Ascending aorta (tissue), 2 donors: ENCODE measurements at places on chromosomes 13 and 19.

DNA sequence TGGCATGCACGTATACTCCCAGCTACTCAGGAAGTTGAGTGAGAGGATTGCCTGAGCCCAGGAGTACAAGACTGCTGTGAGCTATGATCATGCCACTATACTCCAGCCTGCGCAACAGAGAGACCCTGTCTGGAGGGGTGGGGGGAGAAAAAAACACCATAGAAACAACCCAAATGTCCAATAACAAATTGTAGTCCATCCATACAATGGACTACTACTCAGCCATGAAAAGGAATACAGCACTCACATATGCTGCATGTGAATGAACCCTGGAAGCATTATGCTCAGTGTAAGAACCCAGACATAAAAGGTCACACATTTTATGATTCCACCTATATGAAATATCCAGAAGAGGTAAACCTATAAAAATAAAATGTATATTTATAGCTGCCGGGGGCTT lies 42.3 kb downstream of the CD320 start:
- no peak for DNase-seq

DNA sequence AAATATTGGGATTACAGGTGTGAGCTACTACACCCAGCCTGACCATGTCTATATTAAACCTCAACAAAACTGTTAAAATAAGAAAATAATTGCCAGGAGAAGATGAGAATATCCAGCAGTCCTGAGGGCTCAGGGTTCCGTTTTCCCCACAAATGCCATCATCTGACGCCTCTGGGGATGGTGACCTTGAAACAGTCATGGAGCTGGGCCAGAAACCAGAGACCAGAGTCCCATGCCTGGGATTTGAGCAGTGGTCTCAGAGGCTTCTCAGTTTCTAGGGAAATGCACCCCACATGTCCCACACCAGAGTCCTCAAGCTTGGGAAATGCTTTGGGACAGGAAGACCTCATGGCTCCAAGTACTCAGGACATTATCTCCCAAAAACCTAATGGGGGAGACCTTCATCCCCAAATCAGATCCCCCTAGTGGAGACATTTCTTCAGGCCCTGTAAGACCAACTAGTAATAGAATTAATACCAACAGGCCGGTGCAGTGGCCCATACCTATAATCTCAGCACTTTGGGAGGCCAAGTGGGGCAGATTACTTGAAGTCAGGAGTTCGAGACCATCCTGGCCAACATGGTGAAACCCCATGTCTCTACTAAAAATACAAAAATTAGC lies 2.9 kb upstream of the MAP1S start:
- DNase-seq = no peak

DNA sequence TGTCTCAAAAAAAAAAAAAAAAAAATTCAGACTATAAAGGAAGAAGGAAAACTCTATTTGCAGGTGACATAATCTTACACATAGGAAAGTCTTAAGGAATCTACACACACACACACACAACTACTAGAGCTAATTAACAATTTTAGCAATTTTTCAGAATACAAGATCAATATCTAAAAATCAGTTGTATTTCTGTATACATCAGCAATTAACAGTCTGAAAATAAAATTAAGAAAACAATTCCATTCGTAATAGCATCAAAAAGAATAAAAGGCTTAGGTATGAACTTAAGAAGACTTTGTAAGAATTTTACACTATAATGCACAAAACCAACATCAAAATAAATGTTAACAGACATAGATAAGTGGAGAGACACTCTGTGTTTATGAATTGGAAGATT lies 15.6 kb upstream of the CALM3 start:
- DNase-seq = no peak

- peak; percentile 67 for DNase-seq
Observed at GRCh38 chr19:57103573-57104277, 16.1 kb upstream of the USP29 start.

GRCh38 chr19:1773184-1773583 lies 19.9 kb downstream of the ONECUT3 start:
- no peak for DNase-seq

DNA sequence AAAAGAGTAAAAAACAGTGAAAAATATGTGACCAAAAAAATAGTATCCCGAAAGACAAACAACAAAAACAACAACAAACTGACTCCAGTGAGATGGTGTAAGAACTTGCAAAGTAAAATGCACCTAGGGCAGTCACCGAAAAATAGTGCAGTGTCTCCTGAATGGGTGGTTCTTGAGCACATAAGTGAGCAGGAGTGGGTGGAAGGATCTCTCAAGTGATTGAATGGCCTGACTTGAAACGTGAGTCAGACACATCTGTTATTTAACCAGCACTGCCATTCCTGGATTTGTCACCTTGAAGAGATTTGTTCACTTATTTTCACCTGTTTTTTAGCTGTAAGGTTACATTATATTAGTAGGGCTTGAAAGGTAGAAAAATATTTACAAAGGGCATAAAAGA lies 3.5 kb downstream of the ZNF738 start:
- no peak for DNase-seq

- no peak for DNase-seq
Observed at GRCh38 chr13:34751044-34751443, 191.0 kb upstream of the NBEA start.

DNA sequence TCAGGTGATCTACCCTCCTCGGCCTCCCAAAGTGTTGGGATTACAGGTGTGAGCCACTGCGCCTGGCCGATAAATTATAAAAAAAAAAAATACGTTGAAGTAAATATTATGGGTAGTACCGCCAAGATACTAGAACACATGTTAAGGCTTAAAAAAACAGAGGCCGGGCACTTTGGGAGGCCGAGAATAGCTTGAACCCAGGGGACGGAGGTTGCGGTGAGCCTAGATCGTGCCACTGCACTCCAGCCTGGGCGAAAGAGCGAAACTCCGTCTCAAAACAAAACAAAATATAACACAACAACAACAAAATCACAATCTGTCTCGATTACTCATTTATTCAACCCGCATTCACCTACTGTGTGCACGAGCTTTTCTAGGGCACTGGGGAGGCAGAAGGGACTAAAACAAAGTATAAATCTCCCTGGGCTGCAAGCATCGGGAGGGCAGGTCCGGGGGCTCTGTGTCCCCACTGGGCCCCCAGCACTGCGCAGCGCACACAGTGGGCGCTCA lies 1.3 kb upstream of the BICRA start:
- no peak for DNase-seq

DNA sequence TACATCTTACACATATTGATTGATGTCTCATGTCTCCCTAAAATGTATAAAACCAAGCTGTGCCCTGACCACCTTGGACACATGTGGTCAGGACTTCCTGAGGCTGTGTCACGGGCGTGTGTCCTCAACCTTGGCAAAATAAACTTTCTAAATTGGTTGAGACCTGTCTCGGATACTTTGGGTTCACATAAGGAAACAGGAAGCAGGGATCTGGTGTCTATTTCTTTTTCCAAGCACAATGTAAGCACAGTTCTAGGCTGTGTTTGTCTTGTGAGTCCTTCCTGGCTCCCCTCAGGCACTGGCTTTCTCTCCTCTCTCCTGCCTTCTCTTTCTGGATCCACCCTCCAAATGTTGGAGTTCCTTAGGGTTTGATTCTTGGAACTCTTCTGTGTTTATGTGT lies 27.6 kb upstream of the TPT1 start:
- DNase-seq = no peak

DNA sequence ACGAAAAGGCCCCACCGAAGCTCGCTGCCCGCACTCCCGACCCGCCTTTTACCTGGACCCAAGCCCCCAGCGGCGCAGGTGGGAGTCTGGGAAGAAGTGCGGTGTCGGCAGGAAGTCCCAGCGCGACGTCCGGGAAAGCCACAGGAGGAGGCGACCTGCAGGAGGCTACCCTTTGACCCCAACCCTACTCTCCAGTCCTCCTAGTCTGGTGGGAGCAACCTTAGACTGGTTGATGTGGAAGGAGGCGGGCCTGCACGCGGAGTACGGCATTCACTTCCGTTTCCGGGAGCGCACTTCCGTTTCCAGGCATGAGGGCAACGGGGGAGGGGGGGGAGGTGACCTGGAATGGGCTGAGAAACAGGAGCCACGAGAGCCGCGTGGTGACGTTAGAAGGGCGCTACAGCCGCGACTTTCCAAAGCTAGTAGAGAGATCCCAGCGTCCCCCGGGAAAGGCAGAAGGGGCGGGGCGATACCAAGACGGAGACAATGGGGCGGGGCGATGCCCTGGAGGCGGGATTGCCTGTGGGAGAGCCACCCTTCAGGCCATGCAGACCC lies 28.5 kb downstream of the ZNF266 start:
- DNase-seq = peak; percentile 69

DNA sequence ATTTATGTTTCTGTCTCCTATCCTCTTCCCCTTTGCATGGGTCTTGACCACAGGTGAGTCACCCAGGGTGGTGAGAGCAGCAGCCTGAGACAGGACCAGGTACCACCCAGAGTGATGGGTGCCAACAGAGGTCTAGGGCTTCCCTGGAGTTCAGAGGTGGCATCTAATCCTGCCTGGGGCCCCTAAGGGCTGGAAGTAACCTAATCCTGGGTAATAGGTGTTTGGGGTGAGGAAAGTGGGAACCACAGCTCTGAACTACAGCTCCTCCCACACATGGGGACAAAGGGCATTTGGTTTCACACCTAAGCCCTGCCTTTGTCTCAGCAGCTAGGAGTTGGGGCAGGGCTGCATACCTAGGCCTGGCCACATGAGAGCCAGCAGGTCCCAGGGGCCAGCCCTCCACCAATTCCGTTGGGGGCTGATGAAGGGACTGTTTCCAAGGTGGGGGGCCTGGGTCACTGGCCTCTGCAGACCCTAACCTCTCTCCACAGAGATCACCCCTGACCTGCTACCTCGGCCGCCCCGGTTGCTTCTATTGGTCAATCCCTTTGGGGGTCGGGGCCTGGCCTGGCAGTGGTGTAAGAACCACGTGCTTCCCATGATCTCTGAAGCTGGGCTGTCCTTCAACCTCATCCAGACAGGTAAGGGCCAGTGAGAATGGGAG lies 8.0 kb downstream of the SPHK2 start:
- no peak for DNase-seq

DNA sequence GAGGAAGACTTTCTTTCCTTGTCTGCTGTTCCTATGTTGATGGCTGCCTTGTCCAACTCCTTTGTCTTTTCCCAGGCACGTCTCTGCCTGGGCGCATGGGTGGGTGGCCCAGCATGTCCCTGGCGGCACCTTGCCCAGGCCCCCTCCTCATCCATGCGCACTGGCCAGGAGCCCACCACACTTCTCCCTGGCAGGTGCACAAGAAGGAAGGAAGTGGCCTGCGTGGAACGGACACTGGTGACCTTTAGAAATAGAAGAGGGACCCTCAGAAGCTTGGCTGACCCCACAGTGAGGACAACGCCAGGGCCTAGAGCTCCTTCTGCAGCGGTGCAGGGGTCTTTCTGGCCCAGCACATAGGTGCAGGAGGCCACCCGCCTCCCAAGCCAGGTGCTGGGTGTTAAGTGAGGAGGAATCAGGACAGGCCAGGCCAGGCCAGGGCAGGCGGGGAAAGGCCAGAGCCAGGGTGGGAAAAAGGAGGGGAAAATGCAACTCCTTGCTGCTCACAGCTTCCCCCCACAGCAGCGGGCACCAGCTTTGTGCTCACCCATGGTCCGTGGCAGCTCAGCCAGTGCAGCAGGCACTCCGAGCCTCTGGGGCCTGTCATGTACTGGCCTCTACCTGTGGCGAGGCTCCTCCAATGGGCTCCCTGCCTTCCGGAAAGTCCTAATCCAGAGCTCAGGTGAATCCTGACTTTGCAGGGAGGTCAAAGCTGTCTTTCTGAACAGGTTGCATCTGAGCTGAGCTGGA lies 104.0 kb downstream of the SOX1 start:
- no peak for DNase-seq

- DNase-seq = no peak
Observed at GRCh38 chr13:66113882-66114526, 1116.1 kb downstream of the PCDH9 start.

GRCh38 chr19:33344573-33344925 lies 29.0 kb upstream of the CEBPG start:
- no peak for DNase-seq

- no peak for DNase-seq
Observed at GRCh38 chr13:27005976-27006518, 165.6 kb downstream of the USP12 start.

DNA sequence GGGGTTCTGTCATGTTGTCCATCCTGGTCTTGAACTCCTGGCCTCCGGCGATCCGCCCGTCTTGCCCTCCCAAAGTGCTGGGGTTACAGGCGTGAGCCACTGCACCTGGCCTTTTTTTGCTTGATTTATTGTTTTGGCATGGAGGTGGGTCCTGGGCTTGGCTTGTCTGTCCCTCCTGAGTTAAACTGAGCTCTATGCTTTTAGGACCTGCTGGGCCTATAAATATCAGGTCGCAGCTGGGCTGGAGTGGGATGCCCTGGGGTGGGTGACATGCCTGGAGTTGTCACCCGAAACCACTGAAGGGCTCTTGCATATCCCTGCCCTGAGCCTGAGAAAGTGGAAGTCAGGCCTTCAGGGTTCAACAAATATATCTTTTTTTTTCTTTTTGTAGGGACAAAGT lies 5.5 kb downstream of the ARRDC5 start:
- no peak for DNase-seq

DNA sequence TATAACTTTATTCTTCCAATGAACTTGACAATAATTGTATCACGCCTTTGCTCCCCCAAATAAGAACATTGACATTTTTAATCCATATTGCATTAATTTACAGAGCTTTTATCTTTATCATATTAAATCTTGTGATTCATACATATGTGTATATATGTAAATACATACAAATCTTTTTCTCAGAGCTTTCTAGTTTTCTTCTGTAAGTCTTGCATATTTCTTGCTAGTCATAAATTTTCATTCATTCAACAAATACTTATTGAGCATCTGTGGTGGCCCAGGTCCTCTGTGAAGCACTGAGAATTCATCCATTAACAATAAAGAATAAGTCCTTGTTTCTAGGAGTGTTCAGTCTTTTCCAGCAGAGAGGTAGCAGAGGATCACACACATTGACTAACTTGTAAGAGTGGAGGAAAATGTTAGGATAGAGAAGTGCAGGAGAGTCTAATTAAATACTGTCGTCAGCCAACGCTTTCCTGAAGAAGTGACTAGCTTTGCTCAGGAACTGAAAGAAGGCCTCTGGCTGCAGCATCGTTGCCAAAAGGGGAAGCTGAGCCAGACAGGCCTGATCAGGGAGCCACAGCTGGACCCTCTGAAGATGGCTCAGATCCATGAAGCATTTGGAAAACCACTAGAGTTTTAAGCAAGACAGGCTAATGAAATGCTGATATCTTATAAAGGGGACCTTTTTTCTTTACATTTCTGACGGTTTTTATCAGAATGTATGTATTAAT lies 38.6 kb upstream of the LAMP1 start:
- DNase-seq = no peak

DNA sequence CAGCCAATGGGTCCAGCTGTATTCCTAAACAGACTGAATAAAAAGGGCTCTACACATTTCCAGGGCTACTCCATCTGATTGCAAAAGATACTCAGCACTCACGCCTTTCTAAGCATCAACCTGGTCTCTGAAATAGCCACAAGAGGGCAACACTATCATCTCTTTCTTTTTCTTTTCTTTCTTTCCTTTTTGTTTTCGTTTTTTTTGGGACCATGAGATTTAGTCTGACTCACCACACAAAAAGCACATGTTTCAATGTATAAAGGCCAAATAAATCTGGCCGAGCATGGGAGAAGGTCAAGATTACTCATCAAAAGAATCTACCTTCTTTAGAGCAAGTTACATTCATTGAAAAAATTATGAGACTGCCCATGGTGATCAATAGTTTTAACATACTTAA lies 805.6 kb upstream of the ARGLU1 start:
- no peak for DNase-seq

- no peak for DNase-seq
Observed at GRCh38 chr13:74920920-74921319, 561.0 kb downstream of the TBC1D4 start.
